Stimulated activated CD4-positive, alpha-beta T cell treated with anti-CD3 and anti-CD28 coated beads, Interleukin-4, amount 100 ng/mL, for 1 hour (primary cell): ENCODE measurements at places on chromosomes 6 and 20.

- DNase-seq = no peak
These were observed 217.9 kb upstream of the SPTLC3 start for GRCh38 chr20:12790859-12791258.

- no peak for DNase-seq
These were observed 278 bp downstream of the UST start for GRCh38 chr6:148747145-148747470.

- no peak for DNase-seq
These were observed 2.0 kb upstream of the DDR1 start for GRCh38 chr6:30882204-30882758.

- DNase-seq = peak; percentile 4
These were observed 9.5 kb downstream of the NCR2 start for GRCh38 chr6:41344876-41345275.

- no peak for DNase-seq
These were observed 236.6 kb upstream of the BMP2 start for GRCh38 chr20:6530779-6531315.

GRCh38 chr6:31940256-31940664 lies 5.6 kb upstream of the CFB start:
- DNase-seq = no peak

DNA sequence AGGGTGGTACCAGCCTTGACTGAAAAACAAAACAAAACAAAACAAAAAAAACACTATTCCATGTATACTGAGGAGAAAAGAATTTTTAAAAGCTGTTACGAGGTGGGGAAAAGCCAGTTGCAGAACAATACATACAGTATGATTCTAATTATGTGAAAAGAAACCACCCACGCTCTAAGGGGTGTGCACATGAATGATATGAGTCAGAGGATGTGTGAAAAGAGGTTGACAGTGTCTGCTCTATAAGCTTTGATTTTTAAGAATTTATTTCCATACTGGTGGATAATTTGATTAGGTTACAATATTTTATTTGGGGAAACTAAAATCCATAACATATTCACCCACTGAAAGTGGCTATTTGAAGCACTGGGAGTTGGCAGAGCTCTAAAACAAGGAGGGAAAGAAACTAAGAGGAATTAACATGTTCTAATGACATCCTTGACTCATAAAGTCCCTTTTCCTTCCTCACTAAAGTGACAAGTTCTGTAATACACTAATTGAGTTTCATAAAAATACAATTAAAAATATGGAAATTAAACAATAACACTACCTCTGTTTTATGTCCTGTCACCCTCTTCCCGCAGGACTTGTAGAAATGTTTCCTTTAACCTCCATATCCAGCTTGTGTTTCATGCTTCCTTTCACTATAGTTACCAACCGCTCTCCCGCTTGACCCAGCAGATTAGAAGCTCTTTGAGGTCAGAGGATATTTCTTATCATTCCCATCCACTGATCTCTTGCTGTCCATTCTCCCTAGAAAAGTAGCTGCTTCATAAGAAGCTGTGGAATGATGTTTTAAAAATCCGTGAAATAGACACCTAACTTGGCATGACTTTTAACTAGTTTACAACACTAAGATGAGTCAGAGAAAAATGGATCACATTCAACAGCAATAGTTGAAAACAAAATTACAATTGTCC lies 118.6 kb upstream of the CCDC28A start:
- peak; percentile 6 for DNase-seq

GRCh38 chr6:126919947-126920346 lies 198.5 kb upstream of the RSPO3 start:
- no peak for DNase-seq

DNA sequence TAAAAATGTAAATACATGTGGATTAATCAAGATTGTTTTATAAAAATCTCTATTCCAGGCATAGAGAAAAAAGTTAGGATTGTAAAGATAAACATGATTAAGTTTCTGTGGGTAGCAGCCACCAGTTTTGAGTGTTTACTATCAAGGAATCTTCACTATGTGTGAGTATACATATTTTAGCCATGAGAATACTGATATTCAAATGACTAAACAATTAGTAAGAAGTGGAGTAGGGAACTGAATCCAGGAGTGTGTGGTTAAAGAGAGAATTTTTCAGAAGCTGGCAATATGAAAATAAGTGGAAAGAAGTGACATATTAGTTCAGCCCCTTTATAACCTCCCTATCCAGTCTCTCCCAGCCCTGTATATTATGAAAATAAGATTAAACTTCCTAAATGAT lies 10.3 kb downstream of the ELOVL2 start:
- DNase-seq = no peak

- peak; percentile 52 for DNase-seq
These were observed 21.3 kb upstream of the RREB1 start for GRCh38 chr6:7086488-7086887.

DNA sequence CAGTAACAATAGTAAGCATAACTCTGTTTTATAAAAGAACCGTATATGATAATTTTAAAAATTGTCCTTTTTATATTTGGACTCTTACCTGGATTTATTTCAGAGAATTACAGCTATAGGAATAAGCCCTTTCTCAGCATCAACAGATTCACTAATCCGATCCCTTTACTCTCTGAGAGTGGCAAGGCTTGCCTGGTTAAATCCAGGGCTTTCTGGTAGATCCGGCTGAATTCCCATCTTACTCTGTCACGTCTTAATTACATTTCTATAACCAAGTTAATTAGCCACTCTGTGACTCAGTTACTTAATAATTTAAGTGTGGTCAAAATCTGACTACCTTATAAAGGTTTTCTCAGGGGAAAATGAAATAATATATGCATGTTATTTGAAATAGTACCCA lies 294.7 kb downstream of the FRK start:
- DNase-seq = no peak

DNA sequence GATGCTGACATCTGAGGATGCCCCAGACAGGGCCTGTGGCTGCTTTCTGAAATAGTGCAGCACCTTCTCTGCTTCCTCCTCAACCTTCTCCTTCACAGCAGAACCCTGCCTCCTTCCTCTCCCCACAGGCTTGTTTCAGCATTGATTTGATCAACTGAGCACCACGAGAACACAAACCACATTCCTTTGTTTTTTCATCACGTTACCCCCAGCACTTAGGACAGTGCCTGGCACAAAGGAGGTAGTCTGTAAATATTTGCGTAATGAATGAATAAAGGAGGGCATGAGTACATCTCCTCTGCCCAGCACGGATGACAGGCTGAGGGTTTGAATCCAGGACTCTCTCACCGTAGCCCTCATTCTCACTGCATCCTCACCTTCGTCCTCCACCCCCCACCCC lies 21.3 kb upstream of the WFDC2 start:
- DNase-seq = no peak

DNA sequence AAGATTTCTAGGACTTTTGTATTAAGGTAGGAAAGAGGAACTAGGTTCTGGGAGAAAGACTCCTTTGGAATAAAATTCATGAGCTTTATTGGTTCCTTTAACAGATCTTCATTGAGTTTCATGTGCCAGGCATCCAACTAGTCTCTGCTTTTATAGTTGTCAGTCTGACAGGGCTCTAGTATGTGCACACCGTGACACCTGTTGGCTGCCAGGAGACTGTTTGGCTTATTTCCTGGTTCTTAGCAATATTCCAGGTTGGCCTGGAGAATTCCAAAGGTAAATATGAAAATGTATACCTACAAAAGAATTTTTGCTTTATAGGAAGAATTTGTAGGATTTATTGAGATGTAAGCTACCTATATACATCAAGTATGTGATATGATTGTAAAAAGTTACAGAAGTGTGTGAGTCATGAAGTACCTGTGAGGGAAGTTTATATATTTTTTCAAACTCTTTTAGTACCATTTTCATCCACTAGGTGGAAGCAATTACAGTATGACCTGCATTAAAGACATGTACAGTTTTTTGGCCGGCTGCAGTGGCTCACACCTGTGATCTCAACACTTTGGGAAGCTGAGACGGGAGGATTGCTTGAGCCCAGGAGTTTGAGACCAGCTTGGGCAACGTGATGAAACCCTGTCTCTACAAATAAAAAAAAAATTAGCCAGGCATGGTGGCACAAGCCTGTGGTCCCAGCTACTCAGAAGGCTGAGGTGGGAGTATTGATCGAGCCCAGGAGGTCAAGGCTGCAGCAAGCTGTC lies 35.2 kb downstream of the NDUFAF5 start:
- DNase-seq = no peak

- no peak for DNase-seq
These were observed 16.1 kb upstream of the GRM4 start for GRCh38 chr6:34161857-34162515.

- no peak for DNase-seq
These were observed 270.6 kb upstream of the RIN2 start for GRCh38 chr20:19487420-19487819.

- no peak for DNase-seq
These were observed 542 bp upstream of the AFG1L start for GRCh38 chr6:108294297-108294726.

DNA sequence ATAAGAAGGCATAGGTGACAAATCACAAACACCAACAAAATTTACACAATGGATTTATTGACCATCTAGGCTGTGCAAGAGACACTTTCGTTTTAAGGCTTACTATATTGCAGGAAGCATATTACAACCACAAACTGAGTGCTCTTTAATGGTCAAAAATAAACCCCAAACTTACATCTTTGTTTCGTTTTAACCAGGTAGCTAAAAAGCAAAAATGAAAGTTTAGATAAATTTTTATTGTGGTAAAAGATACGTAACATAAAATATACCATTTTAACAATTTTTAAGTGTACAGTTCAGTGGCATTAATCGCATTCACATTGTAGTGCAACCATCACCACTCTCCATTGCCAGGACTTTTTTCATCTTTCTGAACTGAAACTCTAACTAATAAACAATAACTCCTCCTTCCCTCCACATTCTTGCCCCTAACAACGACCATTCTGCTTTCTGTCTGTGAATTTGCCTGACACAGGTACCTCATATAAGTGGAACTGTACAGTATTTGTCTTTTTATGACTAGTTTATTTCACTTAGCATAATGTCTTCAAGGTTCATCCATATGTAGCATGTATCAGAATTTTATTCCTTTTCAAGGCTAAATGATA lies 32.3 kb upstream of the DUSP22 start:
- no peak for DNase-seq

DNA sequence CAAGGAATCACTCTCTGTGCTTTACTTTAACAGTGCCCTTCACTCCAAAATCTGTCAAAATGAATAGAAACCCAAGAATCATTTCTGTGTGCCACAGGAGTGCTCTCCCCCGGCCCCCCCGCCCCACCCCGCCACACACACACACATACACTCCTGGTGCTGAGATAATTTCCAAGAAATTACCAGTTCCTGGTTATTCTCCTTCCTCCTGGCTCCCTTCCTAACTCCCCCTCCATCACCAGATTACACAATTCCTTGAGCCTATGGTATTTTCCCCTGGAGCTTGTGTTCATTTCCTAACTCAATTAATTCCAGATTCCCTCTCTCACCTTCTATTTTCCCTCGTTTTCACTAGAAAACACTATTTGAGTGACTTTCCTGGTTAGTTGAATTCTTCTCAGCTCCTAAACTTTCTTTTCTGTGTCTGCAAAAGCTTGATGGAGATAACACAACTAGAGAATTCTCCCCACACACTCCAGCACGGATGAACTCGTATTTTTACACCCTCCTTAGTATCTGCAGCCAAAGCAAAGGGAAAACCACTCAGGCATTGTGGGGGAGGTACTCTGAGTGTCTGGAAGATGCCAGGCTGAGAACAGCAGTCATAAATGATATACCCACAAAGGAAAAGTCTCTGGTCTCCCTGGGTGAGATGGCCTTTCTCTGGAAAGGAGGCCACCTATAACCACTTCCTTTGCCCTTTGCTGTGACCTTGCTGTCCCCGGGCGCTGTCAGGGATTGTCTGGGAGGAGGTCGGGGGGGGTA lies 1.9 kb upstream of the SLC24A3 start:
- no peak for DNase-seq

DNA sequence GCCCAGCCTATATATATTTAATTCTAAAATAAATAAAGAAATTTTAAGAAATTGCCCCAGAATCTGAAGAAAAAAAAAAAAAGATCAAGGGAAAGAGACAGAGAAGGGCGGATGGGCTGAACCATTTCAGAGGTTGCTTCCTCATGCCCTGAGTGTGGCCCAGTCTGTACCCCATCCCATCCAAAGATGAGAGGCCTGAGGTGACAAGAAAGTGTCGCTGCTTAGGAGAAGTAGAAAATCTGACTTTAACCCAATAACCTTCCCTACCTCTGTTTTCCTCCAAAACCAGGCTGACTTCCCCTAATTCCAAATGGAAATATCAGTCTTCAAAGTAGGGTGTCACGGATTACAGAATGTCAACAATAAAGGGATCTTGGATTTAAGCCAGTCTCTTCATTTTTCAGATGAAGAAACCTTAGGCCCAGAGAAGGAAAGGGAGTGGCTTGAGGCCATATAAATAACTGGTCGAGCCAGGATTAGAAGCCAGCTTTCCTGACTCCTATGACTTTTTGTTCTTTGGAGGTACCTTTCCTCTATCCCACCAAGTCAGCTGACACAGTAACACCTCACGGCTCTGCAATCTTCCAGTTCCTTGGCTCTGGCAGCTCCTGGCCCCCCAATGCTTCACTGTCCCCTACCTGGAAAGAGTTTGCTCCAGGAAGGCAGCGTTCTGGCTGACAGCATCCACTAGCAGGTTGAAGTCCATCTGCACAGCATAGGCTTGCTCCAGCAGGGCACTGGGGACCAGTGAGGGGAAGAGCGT lies 10.1 kb downstream of the GSS start:
- no peak for DNase-seq

DNA sequence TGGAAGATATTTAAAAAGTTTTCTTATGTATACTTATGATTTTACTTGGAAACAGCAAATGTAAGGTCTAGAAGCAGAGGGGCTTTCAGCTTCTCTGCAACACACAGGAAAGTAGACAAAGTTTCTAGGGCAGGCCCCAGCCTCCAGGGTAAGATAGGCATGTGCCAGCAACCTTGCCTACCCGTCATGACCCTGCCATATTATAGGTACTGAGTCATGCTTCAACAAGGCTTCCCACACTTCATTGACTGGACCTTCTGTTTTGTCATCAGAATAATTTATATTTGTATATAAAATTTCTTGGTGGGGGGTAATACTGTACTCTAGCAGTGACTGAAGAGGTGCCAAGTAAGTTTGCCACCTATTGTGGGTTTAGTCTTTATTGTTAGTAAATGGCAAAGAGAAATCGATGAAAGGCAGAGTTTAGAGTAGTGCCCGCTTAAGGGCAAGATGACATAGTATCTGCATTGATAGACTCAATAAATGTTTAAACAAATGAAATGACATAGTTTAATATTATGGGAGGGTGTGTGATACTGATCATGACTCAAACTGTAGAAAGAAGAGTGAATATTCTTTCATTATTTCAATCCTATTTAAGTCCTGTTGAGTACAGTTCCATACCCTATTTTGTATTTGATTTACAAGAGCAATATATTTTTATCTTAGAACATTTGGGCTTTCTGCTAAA lies 95.6 kb downstream of the JARID2 start:
- no peak for DNase-seq

- no peak for DNase-seq
These were observed 247.5 kb upstream of the SUPT3H start for GRCh38 chr6:45625191-45625664.

DNA sequence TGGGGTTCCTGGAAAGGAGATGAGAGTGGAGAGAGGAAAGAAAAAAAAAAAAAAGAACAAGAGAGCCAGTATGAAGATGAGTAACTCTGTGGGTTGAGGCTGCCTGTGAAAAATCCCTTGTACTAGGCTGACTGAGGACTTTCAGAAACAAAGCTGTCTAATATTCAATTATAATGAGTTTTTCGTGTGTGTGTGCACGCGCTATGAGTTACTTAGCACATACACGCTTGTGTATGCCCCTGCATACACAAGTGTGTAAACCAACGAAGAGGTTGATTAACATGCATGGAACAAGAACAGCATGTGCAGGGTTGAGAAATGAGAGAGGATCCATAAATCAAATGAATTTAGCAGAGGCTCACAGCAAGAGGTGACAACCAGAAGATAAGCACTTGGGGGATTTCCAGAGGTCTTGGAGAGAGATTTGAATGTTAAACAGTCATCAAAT lies 4.8 kb upstream of the RBPJL start:
- no peak for DNase-seq
